ENCODE measurements at places on chromosomes 6 and 20.
A peak's percentile ranks its signal among the peaks of the same experiment; 100 is the strongest.

- DNase-seq = no peak
These were observed 130.4 kb upstream of the AKAP12 start for GRCh38 chr6:151109361-151109760.

DNA sequence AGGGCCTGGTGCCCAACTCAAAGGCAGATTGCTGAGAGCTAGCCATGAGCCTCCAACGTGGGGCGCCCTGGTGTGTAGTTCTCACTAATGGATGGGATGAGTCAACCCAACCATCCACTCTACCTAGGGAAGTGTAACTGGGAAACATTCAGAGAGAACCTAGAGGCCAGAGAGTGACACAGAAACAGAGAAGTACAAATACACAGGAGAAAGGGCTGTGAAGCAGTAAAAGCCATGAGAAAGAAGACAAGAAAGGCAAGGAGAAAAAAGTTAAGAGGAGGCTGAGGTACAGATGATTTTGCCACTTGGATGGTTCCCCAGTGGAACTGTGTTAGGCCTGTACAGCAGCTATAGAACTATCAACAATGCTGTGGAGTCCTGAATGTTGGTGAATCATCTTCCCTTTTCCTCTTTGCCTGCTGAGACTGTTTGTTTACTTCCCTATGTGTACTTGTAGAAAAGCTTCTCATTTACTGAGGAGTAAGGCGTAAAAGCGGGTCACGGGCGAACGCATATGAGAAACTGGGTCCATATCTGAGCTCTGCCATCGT is 39.0 kb downstream of the MAN1A1 start:
- DNase-seq = peak; percentile 20

DNA sequence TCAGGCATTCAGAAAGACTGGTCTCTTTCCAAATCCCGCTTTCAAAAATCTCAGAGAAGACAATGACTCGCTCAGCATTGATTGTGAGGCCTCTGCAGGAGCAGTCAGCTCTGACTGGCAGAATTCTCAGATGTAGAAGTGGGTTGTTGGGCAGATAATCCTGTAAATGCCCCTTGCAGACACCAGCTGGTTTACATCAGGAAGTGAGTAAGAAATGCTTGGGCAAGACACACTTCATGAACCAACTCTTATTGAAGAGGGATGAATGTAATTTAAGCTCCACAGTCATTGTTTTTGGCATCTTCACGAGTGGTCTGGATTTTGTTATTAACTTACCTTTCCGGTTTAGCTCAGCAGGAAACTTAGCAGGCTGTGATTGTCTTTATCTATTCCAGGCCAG is 166.6 kb downstream of the PLCB4 start:
- DNase-seq = no peak

DNA sequence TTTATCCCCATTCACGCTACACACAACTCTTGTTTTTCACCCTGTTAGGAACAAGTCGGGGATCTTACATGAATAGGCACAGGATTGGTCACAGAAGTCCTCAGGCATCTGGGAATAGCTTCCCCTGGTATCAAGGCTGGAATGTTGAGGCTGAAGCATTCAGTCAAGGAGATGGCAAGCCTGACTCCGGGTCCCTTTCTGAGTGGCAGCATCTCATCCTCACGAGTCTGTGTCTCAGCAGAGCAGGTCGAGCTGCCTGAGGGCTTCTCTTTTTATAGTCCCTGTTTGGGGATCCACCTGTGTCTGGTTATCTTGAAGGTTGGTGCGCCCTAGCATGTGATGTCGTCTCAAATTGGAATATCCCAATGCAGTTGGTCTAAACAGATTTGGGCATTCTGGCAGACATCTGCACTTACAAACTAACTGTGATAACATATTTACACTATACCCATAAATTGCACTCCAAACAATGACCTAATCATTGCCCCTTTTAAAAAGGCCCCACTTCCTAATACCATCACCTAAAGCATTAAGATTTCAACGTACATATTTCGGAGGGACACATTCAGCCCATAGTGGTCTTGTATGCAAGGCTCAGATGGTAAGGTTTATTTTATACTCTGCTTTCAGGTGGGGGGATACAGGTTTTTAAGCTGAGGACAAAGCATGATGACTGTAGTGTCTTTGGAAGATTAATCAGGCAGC is 112.7 kb upstream of the CLDN20 start:
- no peak for DNase-seq

DNA sequence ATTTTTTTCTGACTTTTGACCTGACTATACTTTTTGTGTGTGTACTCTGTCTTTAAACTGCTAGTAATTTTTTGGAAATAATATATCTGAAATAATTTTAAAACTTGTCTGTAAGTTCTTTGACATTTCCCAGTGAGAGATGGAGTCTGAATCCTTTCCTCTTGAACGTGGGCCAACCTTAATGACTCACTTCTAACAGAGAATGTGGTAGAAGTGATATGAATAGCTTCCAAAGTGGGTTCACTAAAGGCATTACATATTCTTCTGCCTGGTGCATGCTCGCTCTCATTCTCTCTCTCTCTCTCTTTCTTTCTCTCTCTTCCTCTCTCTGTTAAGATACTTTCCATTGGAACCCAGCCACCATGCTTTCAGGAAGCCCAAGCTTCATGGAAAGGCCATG is 108.7 kb upstream of the FERMT1 start:
- no peak for DNase-seq

Measured in activated CD4-positive, alpha-beta T cell treated with anti-CD3 and anti-CD28 coated beads for 48 hours (primary cell).